ENCODE measurements at places on chromosomes 3 and 15. TPM values are rescaled to one million over a fixed set of nuclear protein-coding genes. Genes with fewer than 3 reads are reported as not detected.

DNA sequence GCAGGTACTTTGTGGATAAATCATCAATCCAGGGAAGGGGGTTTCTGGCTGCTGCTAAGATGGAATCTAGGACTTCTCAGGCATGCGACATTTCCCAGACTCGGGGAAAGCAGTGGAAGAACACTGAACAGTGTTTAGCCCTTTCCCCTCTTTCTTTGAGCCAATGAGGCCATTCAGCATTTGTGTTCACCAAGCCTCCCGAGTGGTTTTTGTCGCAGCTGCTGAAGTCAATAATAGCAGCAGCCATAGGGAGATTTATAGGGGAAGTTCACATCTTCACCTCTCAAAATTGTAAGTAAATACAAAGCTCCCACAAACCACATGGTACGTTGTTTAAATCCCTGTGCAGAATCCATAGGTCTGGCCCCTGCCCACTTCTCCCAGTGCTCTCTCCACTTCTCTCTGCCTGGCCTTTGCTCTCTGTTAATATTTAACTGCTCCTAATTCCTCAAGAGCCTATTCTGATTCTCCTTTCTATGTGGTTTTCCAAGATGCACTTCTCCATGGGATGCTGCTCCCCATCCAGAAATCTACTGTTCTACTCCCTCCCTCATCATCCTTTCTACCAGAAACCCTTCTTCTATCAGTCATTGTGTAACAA is 230.7 kb downstream of the SHQ1 start:
- no peak for DNase-seq

- DNase-seq = no peak
Measured at GRCh38 chr3:101796077-101796680, 17.2 kb downstream of the NXPE3 start.

DNA sequence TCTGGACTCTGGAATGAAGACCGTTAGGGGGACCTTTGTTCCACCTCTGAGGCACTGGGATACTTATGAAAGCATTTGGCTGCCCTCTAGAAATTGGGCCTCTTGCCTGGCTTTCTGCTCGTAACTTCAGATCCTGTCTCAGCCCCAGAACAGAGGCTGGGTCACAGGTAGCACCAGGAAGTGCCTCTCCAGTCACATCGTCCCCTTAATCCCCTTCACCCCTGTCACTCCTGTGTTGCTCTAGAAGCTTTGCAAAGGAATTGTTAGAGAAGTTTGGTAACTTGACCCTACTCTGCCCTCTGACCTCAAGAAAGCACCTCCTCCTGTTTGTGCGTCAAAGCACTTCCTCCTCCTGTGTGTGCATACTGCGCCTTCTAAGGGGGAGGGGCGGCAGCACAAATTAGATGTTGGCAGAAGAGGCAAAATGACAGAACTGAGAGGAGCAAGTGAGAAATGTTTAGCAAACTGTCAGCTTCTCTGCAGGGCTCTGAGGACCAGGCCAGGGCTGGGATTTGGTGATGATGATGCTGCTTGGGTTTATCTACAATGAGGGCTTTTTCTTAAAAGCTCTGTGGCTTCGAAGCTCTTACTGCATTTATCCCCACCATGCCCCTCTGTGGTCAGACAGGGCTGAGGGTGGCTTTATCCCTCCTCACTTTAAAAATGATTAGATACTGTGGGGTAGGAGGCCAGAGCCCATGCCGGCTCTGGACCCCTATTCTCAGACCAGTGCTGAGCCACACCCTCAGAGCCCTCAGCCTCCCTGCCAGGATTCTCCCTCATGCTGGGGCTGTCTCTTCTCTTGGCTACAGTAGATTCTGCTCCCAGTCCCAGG is 76.2 kb downstream of the LARS2 start:
- DNase-seq = no peak

- no peak for DNase-seq
Measured at GRCh38 chr15:84926491-84927230, 42.2 kb downstream of the SLC28A1 start.

- no peak for DNase-seq
Measured at GRCh38 chr3:102259663-102260062, 175.2 kb upstream of the ZPLD1 start.

DNA sequence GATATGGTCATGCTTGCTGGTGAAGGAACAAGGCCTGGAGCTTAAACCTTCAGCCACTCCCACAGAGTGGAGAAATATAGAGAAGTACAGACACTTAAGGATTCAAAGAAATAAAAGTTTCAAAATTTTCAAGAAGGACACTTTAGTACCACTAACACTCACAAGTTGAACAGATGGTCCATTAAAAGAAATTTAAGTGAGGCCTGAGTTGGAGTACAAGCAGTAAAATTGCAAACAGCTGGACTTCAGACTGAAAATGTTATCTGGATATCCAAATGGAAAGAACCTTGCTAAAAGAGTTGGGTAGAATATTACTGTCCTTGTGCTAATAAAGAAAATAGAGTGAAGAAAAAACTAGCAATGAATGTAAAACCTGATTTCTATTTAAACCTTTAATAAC is 397.1 kb upstream of the KCNMB2 start:
- DNase-seq = no peak

- no peak for DNase-seq
Measured at GRCh38 chr15:32987067-32987466, 207.4 kb downstream of the FMN1 start.

GRCh38 chr15:34304613-34305012 is 33.0 kb downstream of the SLC12A6 start:
- no peak for DNase-seq

GRCh38 chr3:179464323-179465092 is 13.2 kb upstream of the GNB4 start:
- DNase-seq = no peak

GRCh38 chr3:71016178-71016845 is 567.2 kb downstream of the FOXP1 start:
- DNase-seq = no peak

GRCh38 chr3:55720614-55721013 is 233.5 kb upstream of the WNT5A start:
- DNase-seq = no peak

- DNase-seq = no peak
Measured at GRCh38 chr3:143753006-143753405, 95.3 kb downstream of the SLC9A9 start.

- DNase-seq = peak; percentile 96
Measured at GRCh38 chr15:79970624-79971434, at the start of gene BCL2A1. BCL2A1 (minus strand) TSS chr15:79971196; CDS start chr15:79971119, 77 bp downstream.

GRCh38 chr15:38547255-38547997 is 17.2 kb downstream of the RASGRP1 start:
- no peak for DNase-seq

DNA sequence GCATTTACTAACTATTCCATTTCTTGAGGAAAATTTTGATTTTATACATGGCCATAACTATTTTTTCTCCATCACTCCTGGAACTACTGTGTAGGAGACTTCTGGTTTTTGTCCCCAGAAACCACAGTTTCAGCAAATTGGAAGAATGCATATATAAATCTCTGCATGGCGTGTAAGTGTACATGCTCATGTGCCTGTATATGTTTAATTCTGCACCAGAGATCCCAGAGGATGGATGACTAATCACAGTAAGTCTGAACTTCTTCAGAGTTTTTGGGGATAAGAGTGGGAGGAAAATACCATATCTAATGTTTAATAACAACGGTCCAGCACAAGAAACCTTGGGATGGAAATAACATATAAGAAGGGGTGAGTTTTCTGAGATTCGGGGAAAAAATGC is 10.9 kb upstream of the COL6A6 start:
- no peak for DNase-seq

DNA sequence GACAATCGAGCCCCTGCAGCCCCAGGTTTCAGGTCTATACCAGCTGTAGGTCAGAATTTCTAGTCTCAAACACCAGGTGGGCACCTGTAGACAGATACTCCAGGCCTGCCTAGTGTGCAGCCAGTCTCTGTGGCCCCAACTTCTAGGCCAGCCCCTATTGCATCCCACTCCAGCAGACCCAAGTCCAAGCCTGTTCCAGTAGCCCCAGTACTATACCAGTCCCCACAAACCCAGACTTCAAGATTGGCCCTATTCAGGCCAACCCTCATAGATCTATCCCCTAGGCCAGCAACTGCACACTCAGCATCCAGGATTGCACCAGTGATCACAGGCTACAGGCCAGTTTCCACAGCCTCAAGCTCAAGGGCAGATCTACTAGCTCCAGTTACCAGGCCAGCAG is 344.0 kb downstream of the PYDC2 start:
- no peak for DNase-seq

GRCh38 chr15:53133255-53133850 is 343.2 kb upstream of the ONECUT1 start:
- DNase-seq = no peak

Gene CD86
- total RNA-seq = 41.9 TPM

Gene SCG3
- not detected for total RNA-seq

Data from GM12878 (cell line).